Activated T-cell treated with anti-CD3 and anti-CD28 coated beads, Interleukin-2, amount 50 U/mL, for 24 hours (primary cell): ENCODE measurements at places on chromosomes 7 and 10.

GRCh38 chr7:471866-472639, 47.6 kb downstream of the PDGFA start:
- DNase-seq, result no peak

- DNase-seq, result no peak
Observed at GRCh38 chr10:70616761-70617160, 14.2 kb upstream of the PRF1 start.

- no peak for DNase-seq
Observed at GRCh38 chr7:26782501-26782900, 81.9 kb downstream of the SKAP2 start.

DNA sequence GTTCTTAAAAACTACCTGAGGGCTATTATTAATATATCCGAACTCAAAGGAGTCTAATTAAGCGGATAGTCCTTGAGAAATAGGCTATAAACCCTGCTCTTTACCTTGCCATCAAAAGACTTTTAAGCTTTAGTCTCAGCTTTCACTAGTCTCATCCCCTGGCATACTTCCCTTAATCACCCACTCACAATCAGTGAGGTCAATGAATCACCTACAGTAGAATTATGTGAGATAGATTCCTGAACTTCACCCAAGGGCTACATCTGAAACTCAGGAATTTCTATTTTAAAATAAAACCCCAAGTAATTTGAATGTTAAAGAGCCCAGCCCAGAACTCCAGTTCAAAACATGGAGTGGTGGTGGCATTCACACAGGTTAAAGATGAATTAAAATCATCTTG, 108.7 kb downstream of the ETV1 start:
- no peak for DNase-seq

DNA sequence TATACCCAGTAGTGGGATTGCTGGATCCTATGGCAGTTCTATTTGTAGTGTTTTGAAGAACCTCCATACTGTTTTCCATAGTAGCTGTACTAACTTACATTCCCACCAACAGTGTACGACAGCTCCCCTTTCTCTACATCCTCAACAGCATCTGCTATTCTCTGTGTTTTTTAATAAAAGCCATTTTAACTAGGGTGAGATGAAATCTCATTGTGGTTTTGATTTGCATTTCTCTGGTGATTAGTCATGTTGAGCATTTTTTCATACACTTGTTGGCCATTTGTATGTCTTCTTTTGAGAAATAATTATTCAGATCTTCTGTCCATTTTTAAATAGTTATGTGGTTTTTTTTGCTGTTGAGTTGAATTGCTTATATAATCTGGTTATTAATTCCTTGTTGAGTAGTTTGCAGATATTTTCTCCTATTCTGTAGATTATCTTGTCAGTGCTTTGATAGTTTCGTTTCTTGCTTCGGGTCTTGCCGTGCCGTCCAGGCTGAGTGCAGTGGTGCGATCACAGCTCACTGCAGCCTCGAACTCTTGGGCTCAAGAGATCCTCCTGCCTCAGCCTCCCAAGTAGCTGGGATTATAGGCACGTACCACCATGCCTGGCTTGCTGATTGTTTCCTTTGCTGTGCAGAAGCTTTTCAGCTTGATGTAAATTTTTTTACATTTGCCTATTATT, 12.0 kb downstream of the MTG1 start:
- DNase-seq, result no peak

DNA sequence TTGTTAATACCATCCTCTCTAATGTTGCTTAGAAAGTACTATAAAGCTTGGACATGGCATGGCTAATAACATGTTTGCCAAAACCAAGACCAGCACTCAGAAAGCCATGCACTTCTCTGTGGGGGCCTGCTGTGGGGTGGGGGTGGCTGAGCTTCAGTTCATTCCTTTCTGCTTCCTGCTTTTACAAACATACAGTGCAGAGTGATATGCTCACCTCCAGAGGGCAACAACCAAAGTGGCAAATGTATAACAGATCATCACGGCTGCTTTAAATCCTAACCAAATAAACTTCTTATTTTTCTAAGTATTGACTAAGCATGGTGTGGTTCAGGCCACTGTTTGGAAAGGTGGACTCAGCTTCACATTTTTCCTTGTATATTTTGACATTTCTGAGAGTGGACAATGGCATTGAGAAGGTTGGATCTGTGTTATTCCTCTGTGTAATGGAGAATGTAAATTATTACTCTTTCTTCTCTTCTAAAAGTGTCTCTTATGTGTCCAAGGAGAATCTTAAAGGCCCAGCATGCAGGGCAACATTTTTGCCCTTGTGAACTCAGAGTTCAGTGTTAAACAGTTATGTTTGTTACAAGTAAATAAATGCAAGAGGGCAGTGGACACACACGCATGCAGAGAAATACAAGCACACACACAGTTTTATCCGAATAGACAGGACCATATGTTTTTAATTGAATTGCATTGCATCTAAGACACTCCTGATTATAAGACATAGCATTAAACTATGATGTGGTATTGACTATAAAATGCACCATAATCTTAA, 186.1 kb downstream of the HERPUD2 start:
- DNase-seq, result no peak

DNA sequence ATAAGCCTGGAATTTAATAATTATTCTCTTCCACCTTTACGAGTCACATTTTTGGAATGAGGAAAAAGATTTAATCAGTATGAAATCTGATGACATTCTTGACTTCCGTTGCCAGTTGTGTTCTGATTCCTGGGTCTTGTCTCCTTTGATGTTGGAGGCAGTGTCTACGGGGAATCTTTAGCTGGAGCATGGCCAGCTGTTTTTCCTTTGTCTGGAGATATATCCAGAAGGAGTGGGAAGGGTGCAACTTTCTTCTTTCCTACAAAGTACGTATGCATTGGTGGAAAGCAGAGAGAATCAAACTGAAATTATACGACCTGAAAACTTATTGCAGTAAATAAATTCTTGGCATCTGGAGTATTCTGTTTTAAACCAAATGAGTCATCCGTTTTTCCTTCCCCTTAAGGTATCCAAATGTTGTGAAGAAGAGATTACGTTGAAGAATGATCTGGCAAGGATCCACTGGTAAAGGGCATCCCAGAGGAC, 6.9 kb upstream of the GNG11 start:
- no peak for DNase-seq

- DNase-seq, result no peak
Observed at GRCh38 chr7:155942226-155942950, 130.1 kb upstream of the SHH start.

- no peak for DNase-seq
Observed at GRCh38 chr7:140033779-140034363, 28.9 kb downstream of the PARP12 start.

- DNase-seq, result no peak
Observed at GRCh38 chr10:27692663-27693062, 53.0 kb downstream of the MKX start.

GRCh38 chr10:27368706-27369105, 128.1 kb upstream of the ACBD5 start:
- DNase-seq, result no peak

- DNase-seq, result no peak
Observed at GRCh38 chr7:137760111-137760510, 86.7 kb downstream of the DGKI start.

DNA sequence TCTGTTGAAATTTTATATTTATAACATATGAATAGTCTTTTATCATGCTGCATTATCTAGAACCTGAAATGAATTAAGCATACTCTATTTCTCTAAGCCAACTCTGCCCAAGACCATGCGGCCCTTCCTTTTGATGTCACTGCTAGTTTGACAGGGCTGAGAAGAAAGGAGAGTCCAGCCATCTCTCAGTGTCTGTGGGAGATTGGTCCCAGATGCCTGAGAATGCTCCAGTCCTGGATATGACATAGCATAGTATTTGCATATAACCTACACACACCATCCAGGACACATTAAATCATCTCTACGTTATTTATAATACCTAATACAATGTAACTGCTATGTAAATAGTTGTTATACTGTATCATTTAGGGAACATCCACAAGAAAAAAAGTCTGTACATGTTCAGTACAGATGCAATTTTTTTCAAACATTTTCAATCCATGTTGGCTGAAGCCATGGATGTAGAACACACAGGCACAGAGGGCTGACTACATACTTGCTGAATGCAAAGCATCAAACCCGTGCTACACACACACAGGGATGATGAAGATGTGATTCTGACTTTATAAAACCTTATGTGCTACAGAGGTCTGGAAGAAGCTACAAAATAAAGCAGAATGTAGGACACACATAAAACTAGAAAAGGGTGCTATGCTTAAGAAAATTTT, 315.4 kb downstream of the PARD3 start:
- DNase-seq, result no peak

GRCh38 chr7:155882596-155882995, 70.3 kb upstream of the SHH start:
- DNase-seq, result no peak

GRCh38 chr10:123492016-123492415, 174.1 kb upstream of the GPR26 start:
- DNase-seq, result no peak
